Activated T-helper 1 cell treated with Interleukin-2 at 50 U/mL for 16 hours (primary cell): ENCODE measurements at places on chromosomes 3 and 15.

DNA sequence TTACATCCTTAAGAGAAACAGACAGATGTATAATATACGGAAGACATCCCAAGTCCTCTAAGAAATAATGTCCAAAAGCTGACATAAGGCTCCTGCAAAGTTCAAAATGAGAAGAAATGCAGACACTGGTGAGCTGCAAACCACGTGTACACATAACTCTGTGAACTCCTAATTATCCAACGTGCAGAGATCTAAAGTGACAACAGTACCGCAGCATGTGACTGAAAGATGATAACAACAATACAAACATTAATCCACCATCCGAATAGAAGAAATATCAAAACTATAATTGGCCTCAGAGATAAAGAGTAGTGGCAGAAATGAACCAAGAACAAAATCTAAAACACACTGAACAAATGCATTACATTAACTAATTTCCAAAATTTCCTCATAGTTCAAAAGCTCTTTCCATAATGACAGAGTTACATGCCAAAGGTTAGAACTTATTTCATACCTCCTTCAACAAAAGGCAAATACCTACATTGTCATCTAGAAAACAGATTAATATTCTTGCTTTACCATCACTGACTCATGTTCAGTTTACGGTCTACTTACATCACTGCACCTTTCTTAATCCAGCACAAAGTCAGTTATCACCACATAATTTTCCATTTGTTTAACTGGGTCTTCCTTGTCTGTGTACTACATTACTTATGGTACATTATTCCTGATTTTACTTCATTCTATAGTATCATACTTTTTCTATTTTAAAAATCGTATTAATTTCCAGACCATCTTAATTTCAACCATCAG lies 2.2 kb downstream of the PDCD10 start:
- no peak for DNase-seq

DNA sequence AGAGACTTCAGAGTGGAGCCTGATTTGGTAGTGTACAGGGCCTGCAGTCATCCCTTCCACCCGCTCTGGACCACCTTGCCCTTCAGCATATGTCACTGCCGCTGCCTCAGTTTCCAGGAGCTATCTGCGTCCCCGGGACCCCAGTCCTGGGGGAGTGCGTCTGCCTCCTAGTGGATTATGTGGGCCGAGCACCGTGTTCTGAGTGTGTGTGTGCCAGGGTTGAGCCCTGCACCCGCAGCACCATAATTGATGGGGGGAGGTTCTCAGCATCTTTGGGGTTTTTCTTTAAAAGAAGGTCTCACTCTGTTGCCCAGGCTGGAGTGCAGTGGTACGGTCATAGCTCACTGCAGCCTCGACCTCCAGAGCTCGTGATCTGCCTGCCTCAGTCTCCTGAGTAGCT lies 33.6 kb downstream of the CD276 start:
- no peak for DNase-seq

- no peak for DNase-seq
Observed at GRCh38 chr15:34837246-34838016, 42.1 kb upstream of the ACTC1 start.

DNA sequence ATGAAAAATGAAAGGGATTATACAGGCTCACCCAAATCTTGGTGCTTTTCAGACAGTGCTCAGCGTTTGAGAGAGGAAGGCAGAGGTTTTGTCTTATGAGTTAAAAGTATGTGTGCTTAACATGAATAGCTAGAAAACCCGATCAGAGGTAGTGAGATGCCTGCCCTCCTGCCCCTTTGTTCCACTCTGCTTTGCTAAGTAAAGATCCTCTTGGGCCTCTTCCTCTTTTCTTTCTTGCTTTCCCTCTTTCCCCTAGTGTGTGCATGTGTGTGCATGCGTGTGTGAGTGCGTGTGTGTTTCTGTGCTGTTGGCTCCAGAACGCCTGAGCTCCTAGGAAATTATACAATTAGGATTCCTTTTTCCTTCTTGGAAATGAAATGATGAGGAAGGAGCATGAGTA lies 261.3 kb upstream of the NR2E3 start:
- DNase-seq: no peak

DNA sequence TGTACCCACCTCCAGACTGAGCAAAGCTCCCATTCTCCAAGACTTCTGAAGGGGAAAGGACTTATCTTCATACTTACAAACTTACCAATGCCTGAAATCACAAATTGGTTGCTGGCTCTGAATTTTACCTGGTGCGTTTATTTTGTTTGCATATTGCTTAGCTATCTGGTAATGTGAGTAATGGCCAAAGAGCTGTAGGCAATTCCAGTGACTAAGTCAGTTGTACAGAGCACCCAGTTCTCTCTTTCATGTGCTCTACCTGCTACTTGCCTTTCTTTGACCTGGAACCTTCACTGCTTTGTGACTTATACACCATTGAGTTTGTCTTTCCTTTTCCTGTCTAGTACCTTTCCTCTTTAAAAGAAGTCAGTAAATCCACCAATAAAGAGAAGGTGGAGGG lies 755.9 kb upstream of the LMCD1 start:
- DNase-seq: no peak

DNA sequence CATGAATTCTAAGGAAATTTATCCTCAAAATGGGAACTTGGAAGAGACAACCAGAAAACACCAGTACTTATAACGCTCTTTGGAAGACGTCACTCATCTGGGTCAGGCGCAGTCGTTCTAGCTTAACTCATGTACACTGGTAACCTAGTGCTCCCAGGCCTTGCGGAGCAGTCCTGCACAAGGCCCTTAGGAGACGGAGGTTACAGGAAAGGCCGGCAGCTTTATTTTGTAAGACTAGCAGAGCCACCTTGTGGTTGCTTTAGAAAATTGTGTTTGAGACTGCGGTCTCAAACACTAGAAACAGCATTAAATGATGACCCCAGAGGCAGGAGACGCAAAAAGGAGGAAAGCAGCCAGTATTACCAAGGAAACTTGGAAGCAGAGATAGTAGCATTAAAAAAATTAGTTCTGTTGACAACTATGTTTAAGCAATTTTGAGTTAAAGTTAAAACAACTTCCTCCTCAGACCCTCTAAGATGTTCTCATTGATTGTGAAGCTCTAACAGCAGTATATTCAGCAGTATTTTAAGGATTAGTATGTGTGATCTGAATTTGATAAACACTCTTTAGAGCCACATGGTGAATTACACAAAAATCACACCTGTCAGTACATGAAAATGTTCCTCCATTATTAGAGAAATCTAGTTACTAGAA lies 141.9 kb upstream of the C2CD4B start:
- DNase-seq: no peak

DNA sequence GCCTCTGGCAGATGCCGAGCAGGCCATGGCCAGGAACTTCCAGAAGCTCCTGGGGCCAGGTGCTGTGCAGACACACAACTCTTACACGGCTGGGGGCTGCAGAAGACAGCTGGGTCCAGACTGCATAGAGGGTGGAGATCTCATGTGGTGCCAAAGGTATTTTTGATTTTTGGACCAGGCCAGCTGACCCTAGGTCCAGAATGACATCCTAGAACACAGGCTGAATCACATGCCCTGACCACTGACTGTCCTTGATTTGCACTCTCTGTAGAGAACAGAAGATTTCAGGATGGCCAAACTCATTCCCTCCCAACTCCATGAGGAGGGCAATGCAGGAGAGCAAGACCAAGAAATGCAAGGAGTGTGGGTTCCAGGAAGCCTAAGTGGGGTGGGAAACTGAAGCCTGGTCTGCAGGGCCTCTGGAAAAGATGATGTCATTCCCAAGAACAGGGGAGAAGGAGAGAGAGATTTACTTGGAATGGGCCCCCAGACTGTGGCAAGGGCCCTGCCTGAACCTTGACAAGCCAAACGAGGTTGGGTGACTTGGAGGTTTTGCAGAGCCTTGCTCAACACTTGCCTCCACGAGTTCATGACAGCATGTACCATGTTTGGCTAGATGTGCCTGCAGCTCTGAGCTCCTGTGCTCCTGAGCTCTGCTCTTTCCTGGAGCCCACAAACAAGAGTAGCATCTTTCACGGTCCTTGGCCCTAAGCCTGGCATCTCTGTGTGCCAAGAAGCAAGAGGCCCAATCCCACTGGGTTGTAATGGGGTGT lies 38.5 kb upstream of the CTSH start:
- DNase-seq: no peak

DNA sequence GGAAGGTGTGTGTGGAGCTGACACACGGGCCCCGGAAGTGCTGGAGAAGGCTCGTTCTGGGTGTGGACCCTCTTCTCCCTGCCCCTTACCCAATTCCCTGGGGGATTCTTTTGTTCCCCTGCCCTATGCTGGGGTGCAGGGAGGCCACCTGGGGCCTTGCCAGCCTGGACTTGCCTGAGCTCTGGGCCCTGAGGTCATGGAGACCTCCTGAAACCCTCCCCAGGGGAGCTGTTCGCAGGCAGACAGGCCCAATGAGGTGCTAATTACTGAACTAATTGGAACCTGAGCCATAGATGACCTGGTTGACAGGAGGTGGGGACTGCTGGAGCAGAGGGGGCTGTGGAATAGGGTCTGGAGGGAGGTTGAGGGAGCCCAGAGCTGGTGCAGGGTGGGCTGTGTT lies 9.4 kb upstream of the C15orf39 start:
- DNase-seq: no peak

DNA sequence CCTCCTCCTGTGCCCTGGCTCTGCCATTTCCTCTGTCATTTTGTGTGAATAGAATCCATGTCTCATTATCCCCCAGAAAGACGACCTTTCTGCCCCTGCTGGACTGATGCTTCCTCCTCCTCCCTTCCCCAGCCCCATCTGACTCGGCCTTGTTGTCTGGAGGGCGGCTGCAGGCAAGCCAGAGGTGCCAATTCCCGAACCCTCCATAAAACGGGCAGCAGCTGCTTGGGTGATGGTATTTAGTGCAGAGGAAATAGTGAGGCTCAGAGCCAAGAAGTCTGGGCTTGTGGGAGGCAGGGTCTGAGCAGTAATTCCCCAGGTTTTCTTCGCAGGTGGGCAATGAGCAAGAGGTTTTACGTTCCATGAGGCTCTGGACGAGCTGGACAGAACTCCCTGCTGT lies 71.2 kb downstream of the ITGA11 start:
- no peak for DNase-seq

DNA sequence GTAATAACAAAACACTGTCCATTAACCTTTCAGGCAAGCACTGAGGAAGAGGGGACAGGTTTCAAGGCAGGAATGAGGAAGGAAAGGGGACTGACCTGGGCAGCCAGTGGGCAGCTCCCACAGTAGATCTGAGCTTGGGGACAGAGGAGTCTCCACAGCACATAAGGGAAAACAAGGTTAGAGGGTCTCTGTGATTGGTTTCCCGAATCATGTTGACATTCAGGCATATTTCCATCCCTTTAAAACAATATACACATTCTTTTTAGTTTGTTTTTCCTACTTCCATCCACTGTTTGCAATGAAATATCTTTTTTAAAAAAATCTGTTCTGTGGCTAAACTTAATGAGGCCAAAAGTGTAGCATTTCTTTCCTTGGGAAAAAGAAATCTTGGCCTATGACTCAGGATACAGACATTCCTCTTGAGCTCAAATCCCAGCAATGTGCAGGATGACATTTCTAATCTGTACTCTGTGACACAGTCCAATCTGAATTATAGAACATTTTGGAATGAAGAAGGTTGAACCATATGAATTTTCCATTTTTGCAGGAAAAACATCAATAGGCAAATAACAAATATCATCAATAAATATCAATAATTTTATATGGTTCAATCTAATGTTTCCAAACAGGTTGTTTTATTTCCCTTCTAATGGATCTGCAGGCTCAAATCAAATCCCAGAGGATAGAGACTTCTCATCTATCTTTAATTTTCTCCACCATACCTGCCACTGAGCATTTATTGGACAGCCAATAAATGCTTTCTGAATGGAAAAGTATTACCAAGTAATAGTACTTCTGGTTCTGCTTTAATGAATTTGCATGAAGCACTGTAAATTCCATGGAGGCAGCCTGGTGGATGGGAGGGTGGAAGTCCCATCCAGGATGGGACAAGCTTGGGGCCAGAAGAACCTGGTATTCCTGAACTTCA lies 54.1 kb downstream of the ITGB5 start:
- DNase-seq: no peak

GRCh38 chr3:117665296-117665695 lies 955.7 kb downstream of the TUSC7 start:
- DNase-seq: no peak

- DNase-seq: no peak
Observed at GRCh38 chr3:180646187-180646790, 33.0 kb downstream of the CCDC39 start.

DNA sequence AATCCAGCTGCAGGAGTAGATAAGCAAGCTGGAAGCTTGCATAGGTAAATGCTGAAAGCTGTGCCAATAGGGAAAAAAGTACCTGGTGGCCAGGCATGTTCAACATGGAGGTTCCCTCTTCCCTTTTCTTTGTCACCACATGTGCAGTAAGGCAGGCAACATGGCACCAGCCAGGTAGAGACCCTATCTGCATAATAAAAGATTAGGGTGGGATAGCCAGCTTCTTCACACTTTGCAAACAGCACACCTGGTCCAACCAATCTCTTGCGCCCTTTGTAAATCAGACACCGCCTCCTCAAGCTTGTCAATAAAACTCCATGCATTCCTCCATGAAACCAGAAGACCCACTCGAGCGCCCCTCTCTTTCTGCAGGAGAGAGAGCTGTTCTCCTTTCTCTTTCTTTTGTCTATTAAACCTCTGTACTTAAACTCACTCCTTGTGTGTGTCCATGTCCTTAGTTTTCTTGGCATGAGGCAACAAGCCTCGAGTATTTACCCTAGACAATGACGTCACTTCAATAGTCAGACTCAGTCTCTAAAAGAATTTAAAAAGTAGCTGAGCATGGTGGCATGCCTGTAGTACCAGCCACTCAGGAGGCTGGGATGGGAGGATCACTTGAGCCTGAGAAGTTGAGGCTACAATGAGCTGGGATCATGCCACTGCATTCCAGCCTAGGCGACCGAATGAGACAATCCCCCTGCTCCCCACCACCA lies 256.3 kb downstream of the SCAPER start:
- no peak for DNase-seq

DNA sequence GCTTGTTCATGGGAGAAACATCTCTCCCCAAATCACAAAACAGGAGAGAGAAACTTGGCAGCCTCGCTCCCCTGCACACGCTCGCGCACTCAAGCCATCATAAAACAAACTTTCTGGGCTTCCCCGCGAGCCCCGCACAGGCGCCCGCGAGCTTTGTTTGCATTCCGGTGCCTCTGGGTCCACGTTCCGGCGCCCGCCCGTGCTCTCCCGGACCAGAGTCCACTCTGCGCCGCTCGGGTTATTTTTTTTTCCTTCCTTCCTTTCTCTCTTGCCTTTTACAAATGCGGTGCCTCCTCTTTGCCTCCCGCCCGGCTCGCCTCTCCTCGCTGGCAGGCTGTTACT lies 363 bp downstream of the MAGI1 start:
- no peak for DNase-seq

GRCh38 chr15:77720655-77721054 lies 87.9 kb upstream of the LINGO1 start:
- no peak for DNase-seq

DNA sequence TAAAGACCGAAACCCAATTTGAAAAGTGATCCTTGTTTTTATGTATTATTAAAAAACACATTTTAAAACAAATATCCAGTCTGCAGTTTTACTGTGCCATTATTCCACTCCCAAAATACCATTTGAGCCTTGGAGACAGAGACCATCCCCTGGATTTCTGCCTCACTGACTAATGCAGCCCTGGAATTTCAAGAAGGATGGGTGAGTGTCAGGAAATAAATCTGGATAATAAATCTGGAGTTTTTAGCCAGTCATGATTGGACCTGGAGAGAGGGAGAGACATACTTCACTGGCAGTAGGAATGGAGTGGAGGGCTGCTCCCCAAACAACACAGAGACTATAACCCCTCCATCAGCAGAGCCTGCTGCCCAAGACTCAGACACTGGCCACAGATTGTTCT lies 123.3 kb downstream of the MYLK start:
- no peak for DNase-seq

GRCh38 chr3:66803721-66804695 lies 194.1 kb upstream of the KBTBD8 start:
- no peak for DNase-seq

GRCh38 chr15:93036951-93037819 lies 51.8 kb downstream of the RGMA start:
- no peak for DNase-seq
